ENCODE measurements at places on chromosomes 1 and 21.

DNA sequence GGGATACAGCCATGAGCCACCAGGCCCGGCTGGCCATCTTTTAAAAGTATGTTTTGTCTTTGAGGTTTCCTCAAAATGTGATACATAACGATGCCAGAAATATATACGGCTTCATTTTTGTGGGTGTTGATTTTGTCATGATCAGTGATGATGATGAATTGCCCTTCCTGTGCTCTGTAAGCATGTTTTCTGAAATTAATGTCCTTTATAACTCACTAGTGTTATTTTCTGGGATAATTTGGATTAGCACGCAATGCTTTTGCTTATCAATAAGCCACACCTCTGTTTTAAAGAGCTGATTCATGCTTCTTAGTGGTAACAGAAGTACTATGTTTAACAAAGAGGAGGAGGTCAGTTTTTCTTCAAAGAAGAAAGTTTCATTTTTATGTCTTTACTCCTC is 25.6 kb downstream of the PHACTR4 start:
- DNase-seq, result no peak

DNA sequence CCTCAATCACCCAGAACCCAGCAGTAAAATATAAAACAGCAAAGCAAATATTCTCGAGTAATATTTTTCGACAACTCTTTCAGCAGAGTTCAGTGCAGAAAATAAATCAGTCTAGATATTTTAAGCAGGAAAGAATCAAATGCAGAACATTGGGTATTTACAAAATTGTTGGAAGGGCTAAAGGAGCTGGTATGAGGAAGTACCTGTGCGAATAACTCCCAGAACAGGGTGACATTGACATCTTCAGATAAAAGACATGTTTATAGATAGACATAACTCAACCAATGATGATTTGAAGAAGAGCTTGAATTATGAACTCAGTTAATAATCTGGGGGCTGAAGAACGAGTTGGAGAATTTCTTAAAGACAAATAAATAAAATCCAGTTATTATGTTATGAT is 6.4 kb downstream of the AXDND1 start:
- no peak for DNase-seq

GRCh38 chr1:114609026-114609425 is 27.6 kb upstream of the BCAS2 start:
- no peak for DNase-seq

DNA sequence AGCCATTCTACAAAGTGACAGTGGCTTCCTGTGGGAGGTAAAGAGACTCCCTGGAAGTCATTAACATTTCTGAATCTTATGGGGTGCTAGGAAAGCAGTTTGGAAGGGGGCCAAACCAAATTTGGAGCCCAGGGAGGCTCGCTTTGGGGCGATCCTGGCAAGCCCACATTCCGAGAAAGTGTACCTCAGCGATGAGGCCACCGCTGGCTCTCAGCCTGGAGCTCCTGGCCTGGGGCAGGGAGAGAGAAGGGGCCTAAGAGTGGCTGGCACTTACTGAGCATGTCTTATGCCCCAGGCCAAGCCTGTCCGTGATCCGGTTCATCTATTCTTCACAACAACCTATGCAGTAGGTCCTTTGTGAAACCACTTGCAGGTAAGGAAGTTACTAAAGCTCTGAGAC is 98.8 kb downstream of the CCDC185 start:
- DNase-seq, result no peak

DNA sequence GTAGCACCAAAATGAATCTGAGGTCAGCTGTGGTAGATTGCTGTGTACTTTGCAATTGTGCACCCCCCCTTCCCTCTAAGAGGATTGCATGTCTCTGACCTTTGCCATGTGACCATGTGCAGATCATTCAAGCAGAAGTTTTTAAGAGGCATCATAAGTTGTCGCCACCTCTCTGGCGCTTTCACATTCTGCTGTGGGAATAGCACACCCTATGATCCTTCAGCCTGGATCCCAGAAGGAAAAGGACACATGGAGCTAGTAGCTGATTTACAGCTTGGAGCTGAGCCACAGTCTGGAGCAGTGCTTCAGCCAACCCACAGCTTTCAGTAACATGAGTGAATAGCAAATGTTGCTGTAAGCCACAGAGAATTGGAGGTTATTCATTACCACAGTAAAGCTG is 158.5 kb downstream of the TSEN15 start:
- no peak for DNase-seq

DNA sequence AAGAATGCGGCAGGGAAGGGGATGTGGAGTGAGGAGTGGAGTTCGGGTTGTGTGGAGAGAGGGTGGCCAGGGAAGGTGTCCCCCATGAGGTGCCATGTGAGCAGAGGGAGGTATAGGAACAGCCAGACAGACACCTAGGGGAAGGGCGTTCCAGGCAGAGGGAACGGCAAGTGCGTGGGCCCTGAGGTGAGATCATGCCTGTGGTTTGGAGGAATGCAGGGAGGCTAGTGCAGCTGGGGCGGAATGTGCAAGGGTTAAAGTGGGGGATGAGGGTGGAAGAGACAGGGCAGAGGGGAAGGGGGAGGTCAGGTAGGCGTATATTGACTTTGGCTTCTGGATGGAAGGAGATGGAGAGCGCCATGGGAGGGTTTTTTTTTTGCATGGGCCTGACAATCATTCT is 31.6 kb upstream of the PADI6 start:
- DNase-seq, result no peak

DNA sequence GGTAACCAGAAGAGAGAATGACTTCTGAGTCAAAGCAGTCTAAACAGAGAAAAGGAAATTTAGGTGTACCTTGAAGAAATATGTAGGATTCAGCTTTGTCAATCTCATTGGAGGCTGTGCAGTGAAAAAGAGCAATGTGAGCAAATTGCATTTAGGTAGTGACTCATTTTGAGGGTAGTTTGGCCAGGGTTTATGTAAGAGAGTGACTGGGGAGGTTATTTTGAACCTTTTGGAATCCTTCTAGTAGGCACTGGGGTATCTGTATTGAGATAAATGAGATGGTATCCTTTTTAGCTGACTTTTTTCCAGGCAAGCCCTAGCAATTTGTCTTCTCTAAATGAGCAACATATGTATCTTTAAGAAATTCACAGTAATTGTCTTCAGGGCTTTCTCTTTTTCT is 95.9 kb downstream of the DISP1 start:
- no peak for DNase-seq

All from stimulated activated CD4-positive, alpha-beta T cell treated with anti-CD3 and anti-CD28 coated beads, Interleukin-2, amount 100 ng/mL, for 24 hours (primary cell).